ENCODE measurements at places on chromosomes 4 and X.

GRCh38 chr4:188016754-188017153, 21.2 kb downstream of the ZFP42 start:
- H3K4me3 ChIP-seq, result no peak overlapping the region
- no peaks in the 10 kb centered on the region for H3K36me3 ChIP-seq
- no peaks in the 10 kb centered on the region for H3K27me3 ChIP-seq
- no peaks in the 10 kb centered on the region for H3K4me1 ChIP-seq
- DNase-seq, result no peak
- no peak overlapping the region for H3K27ac ChIP-seq

- no peaks in the 10 kb centered on the region for H3K27me3 ChIP-seq
- H3K27ac ChIP-seq, result no peak overlapping the region
- H3K4me3 ChIP-seq, result no peak overlapping the region
Measured at GRCh38 chr4:124977045-124977444, 264.5 kb upstream of the ANKRD50 start.

DNA sequence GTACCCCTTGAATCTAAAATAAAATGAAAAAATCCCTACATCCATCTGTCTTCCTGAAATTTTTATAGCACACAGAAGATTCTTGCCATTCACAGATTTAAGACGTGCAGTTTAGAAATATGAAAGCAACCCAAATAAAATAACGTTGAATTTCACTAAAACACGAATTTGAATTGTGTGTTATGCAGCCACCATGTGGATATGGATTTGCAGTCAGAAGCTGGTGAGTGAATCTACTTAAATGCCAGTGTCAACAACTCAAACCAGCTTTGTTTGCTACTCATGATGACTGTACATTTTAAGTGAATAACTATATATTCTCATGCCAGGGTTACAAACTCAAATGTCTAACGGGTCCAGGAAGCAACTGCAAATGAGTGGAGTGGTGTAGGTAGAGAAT, 173.0 kb upstream of the HAND2 start:
- no peak for DNase-seq
- H3K27me3 ChIP-seq, result peaks cover under 1% of the 10 kb centered on the region
- no peak overlapping the region for H3K27ac ChIP-seq
- H3K36me3 ChIP-seq, result no peaks in the 10 kb centered on the region

GRCh38 chr4:173651651-173652282, 121.7 kb upstream of the HAND2 start:
- no peak overlapping the region for H3K27ac ChIP-seq
- no peaks in the 10 kb centered on the region for H3K4me1 ChIP-seq
- no peaks in the 10 kb centered on the region for H3K27me3 ChIP-seq
- no peak for DNase-seq

DNA sequence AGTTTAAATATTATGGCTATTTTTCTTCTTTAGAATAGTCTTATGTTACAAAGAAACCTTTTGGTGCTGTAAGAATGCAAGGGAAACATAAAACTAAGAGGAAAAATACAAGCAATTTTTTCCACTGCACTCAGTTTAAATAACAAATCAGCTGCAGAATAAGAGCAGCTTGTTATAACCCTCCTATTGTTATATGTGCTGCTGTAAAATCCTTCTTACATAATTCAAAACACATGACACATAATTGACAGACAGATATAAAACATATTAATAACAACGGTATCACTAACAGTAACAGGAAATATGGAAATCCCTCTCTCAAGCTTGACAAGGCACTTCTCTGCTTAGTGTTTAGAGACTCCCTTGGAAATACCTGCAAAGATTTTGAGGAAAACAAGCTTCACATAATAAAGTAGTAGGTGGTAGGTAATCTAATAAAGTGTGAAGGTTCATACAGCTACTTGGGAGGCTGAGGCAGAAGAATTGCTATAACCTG, 385.3 kb upstream of the HS3ST1 start:
- no peak for DNase-seq
- H3K27ac ChIP-seq, result no peak overlapping the region
- H3K27me3 ChIP-seq, result no peaks in the 10 kb centered on the region
- no peaks in the 10 kb centered on the region for H3K4me1 ChIP-seq
